ENCODE measurements at places on chromosomes 6 and 20.

GRCh38 chr20:34977365-34978091, 21.9 kb downstream of the MYH7B start:
- no peak for DNase-seq

DNA sequence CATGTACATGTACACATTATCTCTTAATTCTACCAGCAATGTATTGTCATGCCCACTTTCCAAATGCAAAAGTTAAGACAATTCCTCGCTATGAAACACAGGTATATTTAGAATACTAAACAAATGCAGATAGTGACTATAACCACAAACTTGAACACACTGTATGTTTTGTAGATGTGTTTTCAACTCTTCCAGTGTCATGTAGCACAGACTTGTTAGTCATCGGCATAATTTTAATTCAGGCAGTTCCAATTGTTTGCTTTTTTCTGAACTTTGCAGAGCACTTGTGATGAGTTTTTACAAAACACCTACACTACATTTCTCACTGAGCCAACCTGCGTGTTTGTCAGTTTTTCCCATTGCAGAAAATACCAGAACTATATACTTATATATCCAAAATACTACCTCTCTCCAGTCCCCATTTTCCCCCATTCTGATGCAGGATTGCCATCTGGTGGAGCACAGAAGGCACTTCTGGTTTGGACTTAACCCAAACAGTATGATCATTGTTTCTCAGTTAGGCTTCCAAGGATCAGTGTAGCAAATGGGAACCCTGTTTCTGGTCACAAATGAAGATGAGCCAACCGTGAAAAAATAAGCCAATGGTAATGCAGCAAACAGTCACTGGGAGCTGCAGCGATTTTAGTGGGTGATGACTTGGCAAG, 143.4 kb downstream of the ADGRB3 start:
- no peak for DNase-seq

DNA sequence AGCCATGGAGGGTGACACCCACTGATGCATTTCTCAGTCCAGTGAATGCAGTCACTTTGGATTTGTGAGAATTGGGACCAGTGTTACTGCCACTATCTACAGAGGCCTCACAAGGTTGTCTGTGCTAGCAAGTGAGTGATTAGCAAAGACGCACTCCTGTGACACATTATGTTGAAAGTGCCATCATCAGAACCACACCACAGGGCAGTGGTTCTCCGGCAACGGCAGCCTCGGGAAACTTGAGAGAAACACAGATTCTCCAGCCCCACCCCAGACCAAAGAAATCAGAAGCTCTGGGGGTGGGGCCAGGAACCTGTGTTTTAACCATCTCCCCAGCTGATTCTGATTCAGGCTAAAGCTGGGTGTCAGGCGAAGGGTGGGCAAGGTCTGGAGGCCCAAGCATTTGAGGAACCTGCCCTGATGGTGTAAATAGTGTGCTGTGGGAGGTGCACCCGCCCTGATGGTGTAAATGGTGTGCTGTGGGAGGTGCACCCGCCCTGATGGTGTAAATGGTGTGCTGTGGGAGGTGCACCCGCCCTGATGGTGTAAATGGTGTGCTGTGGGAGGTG, 39.9 kb downstream of the TMEM242 start:
- no peak for DNase-seq

- peak; percentile 81 for DNase-seq
These were observed at the start of gene CEP85L for GRCh38 chr6:118651282-118652050. CEP85L (minus strand) TSS chr6:118651591; CDS start chr6:118651269, 322 bp downstream.

- DNase-seq, result no peak
These were observed 79.7 kb downstream of the FIG4 start for GRCh38 chr6:109770779-109771178.

- DNase-seq, result no peak
These were observed 22.7 kb upstream of the MCM3 start for GRCh38 chr6:52306972-52307870.

DNA sequence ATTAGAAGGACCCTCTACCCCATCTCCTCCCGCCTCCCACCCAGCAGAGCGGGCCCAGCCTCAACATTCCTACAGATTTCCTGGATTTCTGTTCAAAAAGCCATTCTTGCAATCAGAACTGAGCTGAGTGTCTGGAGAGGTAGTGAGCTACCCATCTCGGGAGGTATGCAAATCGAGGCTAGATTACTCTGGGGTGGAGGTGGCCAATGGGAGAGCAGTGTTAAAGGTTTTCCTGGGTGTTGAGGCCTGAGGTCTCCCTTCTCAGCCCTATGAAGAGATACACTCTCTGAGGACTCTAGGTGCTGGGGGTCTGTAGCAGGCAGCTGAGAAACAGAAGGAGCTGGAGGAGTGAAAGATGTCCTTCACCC, 57.0 kb downstream of the CD40 start:
- no peak for DNase-seq

- no peak for DNase-seq
These were observed at the start of gene SLC26A8 for GRCh38 chr6:36023996-36024795. SLC26A8 (minus strand) TSS chr6:36024641; CDS start chr6:36019707, 4,934 bp downstream.

DNA sequence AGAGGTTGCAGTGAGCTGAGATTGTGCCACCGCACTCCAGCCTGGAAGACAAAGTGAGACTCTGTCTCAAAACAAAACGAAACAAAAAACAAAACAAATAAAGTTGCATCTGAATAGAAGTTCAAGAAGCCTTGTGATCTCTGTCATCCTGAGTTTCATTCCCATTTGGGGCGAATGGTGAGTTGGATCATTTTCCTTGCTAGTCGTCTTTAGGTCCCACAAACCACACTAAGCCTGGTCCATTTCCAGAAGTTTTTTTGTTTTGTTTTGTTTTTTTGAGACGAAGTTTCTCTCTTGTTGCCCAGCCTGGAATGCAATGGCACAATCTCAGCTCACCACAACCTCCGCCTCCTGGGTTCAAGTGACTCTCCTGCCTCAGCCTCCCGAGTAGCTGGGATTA, 33.8 kb downstream of the ZNF217 start:
- no peak for DNase-seq

DNA sequence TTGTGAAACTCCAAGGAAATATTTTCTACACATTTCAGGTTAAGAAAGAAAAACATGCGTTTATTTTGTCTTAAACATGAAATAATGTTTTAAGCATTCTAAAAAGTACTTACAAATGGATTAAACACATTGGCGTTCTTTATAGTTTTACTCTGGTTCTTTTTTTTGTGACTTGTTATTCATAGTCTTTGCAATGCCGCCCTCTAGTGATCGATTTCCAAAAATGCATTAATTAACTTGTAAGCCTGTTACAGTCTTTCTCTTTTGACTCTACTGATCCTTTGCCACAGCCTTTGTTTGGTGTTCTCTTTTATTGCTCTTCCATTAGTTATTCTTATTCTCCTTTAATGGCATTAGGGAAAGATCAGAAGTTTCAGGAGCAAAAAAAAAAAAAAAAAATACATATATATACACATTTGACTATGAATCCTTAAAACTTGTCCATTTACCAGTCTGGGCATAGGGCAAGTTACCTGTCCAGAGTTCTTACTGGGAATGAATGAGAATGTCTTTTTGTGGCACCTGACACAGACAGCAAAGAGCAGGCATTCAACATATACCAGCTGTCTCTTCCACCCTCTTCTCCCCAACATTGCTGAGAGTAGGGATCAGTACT, 59.9 kb downstream of the MACROD2 start:
- no peak for DNase-seq

GRCh38 chr20:25198663-25199383, 3.3 kb downstream of the ENTPD6 start:
- no peak for DNase-seq
